ENCODE measurements at places on chromosomes 3 and 15.

GRCh38 chr3:160980740-160981139 lies 124.4 kb downstream of the B3GALNT1 start:
- DNase-seq = no peak

DNA sequence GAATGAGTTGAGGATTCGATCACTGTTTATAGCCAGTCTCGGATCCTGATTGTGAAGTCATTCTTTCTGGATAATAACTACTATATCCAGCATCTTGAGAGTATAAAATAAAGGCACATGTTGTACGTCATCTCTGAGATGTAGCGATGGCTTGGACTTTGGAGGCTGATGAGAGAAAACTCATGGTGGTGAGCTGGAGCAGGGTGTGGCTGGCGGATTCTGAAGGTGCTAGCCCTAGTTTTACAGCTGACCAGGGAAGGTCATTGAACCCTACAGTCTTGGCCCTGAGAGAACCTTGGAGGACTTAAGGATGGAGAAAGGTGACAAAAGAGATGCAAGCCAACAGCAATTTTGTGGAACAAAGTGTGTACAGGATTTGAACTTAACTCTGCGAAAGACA lies 153.8 kb downstream of the IGF1R start:
- no peak for DNase-seq

DNA sequence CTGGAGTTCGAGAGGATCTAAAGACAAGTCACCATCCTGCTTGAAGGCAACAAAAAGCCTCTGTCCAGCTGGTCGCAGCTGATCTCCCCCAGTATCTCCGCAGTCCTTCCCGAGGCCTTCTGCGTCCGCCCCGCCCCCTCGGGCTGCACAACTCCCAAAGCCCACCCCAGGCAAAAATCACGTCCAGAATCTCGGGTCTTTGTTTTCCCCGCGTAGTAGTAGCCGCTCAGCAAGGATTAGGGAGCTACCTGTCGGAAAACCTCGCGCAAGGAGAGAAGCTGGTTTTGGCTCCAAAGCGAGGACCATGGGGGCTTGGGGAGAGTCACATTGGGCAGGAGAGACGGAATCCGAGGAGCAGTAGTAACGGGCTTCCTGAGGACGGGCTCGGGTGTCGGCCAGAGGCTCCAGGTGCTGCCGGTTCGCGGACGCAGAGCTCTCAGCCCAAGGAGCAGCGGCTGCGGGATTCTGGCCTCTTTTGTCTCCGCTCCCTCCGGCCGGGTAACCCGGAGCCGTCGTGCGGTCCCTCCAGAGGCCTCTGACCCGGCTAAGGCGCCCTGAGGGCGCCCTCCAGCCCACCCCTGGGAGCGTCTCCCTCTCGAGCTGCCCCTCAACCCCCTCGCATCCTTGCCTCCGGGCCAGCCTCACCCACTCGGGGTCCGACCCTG lies 401 bp downstream of the ZSCAN29 start:
- DNase-seq = peak; percentile 44

- DNase-seq = no peak
Measured at GRCh38 chr3:114213292-114213626, 24.1 kb downstream of the ZNF80 start.

GRCh38 chr3:58251631-58252035 lies 14.0 kb downstream of the ABHD6 start:
- DNase-seq = no peak

DNA sequence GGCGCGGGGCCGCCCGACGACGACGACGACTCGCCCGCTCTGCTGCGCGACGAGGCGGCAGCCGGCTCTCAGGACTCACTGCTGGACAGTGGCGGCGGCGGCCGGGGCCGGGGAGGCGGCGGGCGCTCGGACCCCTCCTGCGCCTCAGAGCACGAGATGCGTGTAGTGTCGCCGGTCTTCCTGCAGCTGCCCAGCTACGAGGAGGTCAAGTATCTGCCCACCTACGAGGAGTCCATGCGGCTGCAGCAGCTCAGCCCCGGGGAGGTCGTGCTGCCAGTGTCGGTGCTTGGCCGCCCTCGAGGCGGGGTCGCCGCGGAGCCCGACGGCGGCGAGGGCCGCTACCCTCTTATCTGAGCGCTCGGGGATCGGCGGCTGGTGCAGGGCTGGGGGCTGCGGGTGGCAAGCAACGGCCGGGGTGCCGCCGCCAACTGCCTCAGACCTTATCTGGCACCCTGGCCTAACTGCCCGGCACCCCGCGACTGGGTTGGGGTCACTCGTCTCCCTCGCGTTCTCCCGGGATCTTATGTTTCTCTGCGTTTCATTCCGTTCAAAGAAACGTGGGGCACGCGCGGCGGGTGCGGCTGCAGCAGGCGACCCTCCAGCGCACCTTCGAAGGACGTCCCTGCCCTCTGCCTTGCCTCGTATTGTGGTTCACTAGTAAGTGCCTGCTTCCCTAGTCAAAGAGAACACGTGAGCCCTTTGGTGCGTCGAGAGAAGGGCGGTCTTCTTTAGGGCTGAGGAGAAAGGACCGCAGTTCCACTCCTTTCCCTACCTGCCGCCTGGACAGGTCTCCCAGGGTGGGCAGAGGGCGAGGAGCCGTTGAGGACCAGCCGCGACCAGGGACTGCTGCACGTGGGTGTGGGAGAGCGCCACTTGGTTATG lies 1.0 kb downstream of the C3orf80 start:
- no peak for DNase-seq

DNA sequence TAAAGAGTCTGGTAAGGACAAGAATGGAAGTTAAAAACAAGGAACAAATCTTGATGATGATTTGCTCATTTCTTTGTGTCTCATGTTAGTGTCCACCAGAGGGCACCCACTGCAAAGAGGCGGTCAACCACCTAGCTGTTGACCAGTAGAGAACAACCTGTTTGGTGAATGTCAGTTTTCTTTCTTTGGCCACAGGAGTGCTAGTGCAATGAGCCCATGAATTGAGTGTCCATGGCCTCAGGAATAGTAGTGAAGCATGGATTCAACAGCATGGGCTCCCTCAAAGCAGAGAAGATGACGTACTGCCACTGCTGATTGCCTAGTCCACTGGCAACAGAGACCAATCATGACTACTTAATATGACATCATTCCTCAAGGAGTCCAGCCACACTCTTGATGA lies 10.7 kb upstream of the CNTN6 start:
- DNase-seq = no peak

DNA sequence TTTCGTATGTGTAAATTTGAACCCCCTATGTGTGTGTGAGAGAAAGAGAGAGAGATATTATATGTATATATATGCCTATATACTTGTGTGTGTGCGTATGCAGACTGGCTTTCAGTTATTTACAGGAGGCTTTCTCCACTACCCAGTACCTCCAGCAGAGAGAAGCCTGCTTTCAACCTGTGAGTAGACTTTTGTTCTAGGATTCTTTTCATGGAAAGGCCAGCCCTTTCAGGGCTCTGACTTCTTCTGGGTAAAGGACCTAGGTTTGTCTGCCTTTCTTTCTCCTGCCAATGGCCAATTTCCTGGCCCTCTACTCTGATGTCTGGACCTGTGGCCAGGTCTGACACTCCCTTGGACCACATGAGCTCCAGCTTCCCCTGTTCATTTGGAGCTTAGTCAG lies 23.8 kb downstream of the LRRC28 start:
- DNase-seq = no peak

GRCh38 chr15:52563501-52564060 lies 5.2 kb downstream of the ARPP19 start:
- DNase-seq = no peak

DNA sequence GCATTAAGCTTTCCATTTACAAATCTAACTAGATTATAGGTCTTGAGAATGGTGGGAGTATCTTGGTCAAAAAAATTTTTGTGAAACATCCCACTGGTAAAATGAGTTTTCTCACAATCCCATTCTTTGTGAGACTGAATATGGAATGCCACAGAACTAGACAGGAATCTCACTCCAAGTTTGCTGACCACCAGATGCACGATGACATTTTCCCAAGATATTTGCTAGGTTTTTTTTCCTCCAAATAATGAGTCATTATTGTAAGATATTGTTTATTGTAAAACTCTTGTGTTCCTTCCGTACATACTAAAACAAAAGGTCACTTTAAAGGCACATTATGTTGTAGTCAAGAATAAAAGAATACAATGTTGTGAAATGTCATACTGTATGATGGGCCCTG lies 53.9 kb downstream of the COPS2 start:
- no peak for DNase-seq

DNA sequence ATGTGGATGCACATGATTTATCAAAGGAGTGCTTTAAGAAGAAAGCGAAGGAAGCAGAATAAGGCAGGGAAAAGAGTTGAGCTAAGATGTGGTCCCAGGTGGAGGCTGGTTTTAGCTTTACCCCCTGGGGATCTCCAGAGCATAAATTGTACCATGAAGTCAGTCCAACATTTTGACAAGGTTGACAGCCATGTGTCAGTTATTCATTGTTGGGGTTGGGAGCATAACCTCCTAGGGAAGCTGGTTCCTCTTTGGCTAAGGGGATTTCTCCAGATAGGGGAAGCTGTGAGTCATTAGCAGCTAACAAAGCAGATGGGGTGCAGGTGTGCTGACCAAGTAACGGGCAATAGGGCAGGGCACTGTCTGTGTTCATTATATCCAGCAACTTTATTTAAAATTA lies 123.7 kb upstream of the IGSF10 start:
- no peak for DNase-seq

- DNase-seq = no peak
Measured at GRCh38 chr3:46349484-46350261, 4.2 kb upstream of the CCR2 start.

- DNase-seq = no peak
Measured at GRCh38 chr15:83489690-83490089, 42.5 kb downstream of the SH3GL3 start.

GRCh38 chr3:141460097-141460704 lies 26.6 kb upstream of the RASA2 start:
- DNase-seq = peak; percentile 68

DNA sequence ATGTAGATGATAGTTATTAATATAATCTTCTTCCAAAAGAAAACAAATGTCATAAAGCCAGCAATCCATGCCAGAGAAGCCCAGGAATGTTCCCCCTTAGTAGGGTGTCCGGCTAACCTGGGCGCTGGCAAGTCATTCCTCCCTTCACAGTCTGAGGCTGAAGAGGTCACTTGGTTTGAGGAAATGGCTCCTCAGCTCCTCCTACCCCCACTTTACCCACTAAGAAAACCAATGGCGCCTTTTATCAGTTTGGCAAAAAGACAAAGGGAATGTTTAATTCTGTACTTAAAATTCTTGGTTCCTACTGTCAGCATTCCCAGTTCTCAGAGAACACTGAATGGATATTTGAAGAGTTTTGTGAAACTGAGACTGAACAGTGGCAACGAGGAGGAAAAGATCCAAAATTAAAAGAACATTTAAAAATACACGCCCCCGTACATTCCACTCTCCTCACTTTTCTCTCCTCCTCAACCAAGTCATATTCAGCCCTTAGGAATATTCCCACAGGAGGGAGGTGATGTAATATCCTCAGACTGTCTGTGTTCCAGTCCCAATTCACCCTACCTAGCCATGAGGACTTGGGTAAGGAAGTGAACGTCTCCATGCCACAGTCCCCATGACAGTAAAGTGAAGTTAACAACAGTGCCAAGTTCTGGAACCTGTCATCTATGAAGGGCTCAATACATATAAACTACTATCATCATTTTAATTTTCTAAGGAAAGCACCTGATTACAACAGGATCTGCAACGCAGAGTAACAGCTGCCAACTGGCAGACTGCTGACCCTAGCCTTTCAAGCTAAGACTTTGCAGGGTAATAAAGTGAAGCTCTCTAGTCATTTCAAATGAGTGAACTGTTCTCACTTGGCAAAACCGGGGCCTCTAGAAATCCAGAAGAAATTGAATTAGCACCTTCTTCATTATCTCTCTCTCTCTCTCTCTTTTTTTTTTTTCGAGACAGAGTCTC lies 234.5 kb upstream of the ICE2 start:
- no peak for DNase-seq

DNA sequence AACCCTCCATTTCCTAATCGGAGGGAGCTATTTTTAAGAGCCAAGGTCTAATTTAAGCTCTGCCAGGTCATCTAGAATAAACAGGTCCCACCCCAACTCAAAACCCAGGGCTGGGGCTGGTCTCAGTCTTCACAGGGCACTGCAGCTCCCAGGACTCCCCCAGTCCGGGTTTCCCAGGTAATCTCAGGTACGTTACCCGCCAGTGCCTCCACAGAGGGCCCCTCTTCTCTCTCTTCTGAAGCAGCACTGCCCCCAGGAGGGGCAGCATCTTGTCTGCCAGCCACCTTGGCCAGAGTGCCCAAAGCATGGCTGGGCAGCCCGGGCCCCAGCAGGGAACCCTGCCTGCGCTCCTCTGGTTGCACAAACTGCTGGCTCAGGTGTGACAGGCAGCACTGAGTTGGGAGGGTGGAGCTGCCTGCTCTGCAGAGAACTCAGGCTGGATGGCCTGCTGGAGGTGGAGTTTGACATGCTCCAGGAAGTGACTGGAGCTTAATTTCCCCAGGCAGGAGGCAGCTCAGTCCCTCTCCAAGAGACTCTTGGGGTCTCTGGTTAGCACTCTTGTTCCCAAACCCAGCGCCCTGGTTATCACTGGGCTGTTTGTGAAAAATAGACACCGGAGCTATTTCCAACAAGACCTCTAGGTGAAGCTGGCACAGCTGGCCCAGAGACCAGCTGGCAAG lies at the start of gene PLA2G4F:
PLA2G4F (minus strand) TSS at position 394 of the 680 bp plus-strand sequence; CDS start at position 307, 87 bp downstream.
- DNase-seq = no peak

GRCh38 chr3:109337393-109337792 lies at the start of gene DPPA4:
Gene DPPA4 (minus strand): TSS chr3:109337546. CDS start chr3:109337517, 29 bp downstream.
- no peak for DNase-seq

DNA sequence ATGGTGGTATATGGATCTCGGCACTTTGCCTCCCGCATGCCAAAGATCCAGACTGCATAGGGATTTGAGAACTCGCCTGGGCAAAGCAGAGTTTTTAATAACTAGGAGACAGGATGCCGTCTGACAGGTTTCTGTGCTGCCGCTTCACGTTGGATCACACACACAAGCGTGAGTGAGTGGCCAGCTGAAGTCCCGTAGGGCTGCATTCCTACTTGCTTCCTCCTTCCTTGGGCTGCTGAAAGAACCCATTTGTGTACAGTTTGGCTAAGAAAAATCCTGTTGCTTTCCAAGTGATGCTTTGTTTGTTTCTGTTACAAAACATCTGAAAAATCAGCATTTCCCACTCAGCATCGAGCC lies 604.3 kb upstream of the CFAP20DC start:
- no peak for DNase-seq

DNA sequence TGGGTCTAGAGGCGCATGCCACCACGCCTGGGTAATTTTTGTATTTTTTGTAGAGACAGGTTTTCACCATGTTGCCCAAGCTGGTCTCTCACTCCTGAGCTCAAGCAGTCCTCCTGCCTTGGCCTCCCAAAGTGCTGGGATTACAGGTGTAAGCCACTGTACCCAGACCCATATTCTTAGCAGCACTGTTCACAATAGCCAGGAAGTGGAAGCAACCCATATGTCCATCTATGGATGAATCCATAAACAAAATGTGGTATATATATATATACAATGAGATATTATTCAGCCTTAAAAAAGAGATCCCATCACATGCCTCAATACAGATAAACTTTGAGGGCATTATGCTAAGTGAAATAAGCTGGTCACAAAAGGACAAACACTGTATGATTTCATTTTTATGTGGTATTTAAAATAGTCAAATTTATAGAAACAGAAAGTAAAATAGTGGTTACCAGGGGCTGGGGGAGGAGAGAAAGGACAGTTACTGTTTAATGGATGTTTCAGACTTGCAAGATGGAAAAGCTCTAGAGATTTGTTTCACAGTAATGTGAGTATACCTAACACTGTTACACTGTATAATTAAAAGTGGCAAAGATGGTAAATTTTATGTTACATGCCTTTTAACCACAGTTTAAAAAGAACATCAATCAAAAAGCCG lies 35.7 kb upstream of the GRAMD1C start:
- DNase-seq = no peak

Measured in right renal pelvis (tissue), 4 donors.